AML-193 (cell line): ENCODE measurements at places on chromosomes 3 and 15.

GRCh38 chr3:58683001-58683458 lies 16.5 kb upstream of the FAM3D start:
- no peak for DNase-seq

GRCh38 chr3:140395134-140396075 lies 282.5 kb upstream of the TRIM42 start:
- DNase-seq: no peak

GRCh38 chr15:39948817-39949216 lies 14.9 kb downstream of the EIF2AK4 start:
- DNase-seq: no peak

DNA sequence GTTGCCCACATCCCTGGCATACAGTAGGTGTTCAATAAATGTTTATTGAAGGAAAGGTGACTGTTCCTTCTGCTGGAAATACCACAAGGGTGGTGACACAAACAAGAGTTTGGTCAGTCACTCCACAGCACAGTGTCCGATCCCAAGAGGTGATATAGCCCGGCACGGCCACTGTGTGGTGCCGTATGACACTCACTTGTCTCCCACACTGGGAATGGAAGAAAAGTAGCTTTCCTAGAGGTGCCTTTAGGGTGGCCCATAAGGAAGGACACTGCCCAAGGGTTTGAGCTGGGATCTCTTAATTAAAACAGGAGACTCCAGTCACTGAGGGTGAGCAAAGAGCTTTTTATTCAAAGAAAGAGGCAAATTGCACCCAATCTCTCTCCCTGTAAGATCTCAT lies 40.5 kb downstream of the TGM4 start:
- peak; percentile 50 for DNase-seq

GRCh38 chr3:183930086-183930485 lies 45.4 kb upstream of the PARL start:
- DNase-seq: no peak

- no peak for DNase-seq
These were observed 695.9 kb downstream of the NSUN3 start for GRCh38 chr3:94758751-94759150.

DNA sequence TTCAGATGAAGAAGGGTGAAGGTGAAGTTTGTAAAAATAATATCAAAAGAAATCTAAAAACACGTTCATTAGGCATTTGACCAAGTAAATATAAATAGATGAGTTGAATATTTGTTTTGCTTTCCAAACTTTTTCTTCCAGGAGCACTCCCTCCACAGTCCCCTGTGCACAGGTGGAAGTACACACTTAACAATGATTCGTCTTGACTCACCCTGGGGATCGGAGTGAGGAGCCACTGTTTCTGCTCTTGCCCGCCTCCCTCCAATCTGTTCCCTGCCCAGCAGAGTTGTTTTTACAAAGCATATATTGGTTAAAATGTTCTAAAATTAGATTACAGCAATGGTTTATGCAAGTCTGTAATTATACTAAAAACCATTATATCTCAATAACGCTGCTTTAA lies 175.1 kb downstream of the PTPRG start:
- DNase-seq: no peak

DNA sequence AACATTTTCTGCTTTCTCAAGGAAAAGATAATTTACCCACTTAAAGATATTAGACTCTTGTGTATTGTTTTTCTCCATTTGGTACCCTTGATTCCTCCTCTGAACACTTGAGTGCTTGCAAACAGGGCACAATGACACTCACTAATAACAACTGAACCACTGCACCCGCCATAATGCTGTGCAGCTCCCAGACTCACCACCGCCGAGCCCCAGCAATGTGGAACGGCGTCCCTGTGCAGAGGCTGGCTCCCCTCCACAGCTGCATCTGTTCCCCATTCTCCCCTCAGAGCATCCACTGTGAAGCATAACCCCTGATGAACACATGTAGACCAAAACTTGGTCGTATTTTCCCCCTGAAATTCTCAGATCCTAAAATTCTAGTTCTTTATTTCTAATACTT lies 276.2 kb upstream of the PLSCR5 start:
- no peak for DNase-seq

GRCh38 chr15:83928392-83928734 lies 274.4 kb downstream of the ADAMTSL3 start:
- no peak for DNase-seq

- DNase-seq: no peak
These were observed 79.6 kb downstream of the NFKBIZ start for GRCh38 chr3:101928890-101929289.

DNA sequence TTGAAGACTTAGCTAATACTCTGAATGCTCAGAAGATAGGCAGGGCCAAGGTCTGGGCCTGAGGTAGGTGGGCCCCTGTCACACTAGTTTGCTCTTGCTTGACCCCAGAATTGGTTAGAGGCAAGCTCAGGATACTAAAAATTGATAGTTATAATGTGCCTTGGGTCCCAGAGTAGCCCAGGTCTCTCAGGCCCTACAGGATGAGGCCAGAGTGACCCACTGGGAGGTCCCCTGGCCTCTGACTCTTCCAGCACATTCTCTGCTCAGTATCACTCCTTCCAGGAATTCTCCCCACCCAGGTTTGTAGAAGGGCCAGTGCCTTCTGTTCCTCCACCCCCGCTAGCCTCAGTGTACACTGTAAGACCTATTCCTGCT lies 667 bp upstream of the KLHDC8B start:
- DNase-seq: no peak

DNA sequence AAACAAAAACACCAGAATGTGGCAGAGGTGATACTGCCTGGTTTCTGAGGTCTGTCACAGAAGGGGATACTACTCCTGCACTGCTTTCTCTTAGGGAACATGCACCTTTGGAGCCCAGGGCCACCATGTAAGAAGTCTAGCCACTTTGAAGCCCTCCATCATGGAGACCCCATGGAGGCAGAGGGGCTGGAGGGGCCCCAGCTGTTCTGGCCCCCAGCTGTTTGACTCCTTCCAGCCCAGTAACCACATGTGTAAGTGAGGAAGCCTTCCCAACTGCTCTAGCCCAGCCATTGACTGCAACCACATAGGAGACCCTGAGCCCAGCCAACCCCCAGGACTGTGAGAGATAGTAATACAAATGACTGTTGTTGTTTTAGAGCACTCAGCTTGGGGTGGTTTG lies 9.0 kb upstream of the IGDCC4 start:
- DNase-seq: no peak

DNA sequence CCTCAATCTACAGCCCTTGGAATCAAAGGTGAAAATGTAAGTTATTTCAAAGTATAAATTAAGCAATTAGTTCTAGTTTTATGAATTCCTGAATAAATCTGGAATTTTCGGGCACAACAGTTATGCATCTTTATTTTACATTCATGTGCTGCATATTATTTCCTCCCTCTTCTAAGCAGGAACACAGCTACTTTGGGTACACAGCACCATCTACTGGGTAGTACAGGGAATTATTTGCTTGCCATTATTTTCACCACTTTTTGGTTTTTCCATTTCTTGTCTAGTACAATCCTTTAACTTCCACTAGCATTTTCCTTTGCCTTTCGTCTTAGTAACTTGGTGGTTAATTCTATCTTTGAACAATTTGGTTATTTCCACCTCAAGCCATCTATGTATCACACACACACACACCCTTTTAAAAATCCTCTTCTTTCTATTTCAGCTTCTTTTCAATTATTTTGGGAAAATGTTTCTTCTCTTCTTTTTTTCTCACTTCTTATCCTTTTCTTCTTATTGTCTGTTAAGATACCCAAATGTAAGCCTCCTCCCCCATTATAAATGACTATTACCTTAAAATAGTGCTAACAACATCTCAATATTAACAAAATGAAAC lies 451.0 kb downstream of the MFSD1 start:
- peak; percentile 72 for DNase-seq

- no peak for DNase-seq
These were observed 54.8 kb downstream of the MAGEF1 start for GRCh38 chr3:184656829-184657681.

DNA sequence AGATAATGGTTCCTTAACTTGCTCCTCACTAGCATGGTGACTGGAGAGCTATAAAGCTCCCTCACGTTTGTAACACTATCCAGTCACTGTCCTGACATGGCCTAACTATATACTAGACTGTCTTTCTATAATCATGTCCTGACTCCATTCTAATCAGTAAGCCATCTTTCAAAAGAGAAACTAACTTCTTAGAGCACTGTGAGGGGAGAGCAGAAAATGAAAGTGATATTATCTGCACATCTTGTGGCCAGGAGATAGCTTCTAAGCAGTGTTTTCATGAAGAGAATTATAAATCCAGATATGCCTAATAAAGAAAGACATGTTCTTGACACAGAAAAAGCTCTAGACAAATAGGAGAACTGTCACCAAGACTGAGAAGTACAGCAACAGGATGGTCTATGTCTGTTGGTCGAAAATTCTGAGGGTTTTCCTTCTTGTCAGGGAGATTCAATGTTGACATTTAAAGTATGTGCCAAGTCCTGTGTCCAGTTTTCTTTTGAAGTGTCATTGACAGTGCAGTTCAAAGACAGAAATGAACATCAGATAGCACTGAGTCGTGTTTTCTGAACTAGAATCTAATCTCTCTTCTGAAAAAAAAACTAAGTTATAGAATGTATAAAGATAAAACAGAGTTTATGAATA lies 230.6 kb upstream of the PEX5L start:
- DNase-seq: peak; percentile 82

DNA sequence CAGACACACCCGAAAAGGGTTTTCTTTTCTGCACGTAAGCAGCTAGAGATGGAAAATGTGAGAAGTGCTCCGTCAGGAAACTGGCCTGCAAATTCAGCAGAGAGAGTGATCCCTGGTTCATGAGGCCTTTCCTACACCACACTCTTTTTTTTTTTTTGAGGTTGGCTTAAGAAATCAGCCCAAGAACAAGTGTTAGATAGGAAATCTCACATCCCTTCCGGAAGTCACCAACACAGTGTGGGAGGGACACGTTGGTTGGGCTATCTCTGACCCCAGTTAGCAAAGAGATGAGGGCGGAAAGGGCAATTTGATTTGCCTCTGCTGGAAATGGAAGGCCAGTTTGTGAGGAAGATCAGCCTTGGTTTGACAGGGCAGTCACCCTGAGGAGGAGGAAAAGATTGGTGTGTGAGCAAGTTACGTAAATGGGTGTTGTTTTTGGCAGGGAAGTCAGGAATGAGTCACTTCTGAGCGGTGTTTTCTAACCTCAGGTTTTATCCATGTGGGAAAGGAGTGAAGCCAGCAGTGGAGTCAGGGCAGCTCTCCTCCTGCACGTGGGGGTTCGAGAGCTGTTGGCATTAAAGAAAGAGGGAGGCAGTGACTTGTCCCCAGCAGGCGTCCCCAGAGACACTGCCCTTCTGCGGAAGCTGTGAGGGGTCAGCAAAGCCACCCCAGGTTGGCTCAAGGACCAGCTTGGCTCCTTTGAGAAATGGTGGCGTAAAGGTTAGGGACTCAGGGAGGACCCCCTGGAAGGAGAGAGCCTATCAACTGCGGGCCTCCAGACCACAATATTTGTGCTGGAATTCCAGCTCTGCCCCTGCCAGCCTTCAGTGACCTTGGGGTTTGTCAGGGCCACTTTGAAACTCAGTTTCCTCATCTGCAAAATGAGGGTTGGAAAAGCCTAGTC lies 237.6 kb upstream of the BHLHE40 start:
- DNase-seq: peak; percentile 97

DNA sequence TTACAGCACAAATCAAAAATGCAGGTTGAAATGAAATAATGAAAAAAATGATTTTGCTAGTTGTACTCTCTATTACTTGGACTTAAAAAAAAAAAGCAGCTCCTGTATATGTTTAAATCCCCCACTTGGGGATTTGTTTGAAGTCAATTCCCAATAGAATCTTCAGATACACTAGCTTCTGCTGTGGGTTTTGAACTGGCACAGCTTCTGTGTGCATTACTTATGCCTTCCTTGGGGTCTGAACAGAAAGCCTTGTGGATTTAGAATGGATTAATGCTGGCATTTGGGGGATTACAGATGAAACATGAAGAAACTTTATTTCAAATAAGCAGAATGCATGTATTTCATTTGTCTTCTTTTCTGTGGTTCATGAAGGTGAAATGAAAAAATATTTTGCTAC lies 513.2 kb upstream of the TBL1XR1 start:
- no peak for DNase-seq

GRCh38 chr15:100623301-100623700 lies 20.9 kb downstream of the ASB7 start:
- DNase-seq: no peak

- DNase-seq: no peak
These were observed 163.2 kb downstream of the B3GALNT1 start for GRCh38 chr3:160941885-160942494.

GRCh38 chr3:127427156-127427555 lies 139.3 kb upstream of the PRR20G start:
- DNase-seq: no peak

- no peak for DNase-seq
These were observed 479.3 kb downstream of the EPHA3 start for GRCh38 chr3:89586676-89587075.

- no peak for DNase-seq
These were observed 201.6 kb downstream of the FEZF2 start for GRCh38 chr3:62171789-62172188.

- no peak for DNase-seq
These were observed 33.2 kb upstream of the GOLGA8B start for GRCh38 chr15:34616613-34617012.

DNA sequence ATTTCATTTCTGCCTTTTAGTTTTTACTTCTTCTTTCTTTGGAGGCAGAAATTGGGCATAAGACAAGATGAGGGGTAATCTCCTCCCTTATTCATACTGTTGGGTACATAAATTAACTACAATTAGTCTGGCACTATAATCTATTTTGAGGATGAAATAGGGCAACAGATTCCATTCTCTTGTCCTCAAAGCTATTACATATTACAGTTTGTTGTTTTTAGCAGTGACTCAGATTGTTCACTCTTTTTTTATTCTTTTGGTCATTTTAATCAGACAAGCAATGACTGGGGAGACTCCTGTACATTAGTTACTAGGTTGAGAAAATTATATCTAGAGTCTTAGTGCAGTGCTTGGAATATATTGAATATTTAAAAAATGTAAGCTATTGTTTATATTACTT lies 556.0 kb downstream of the OTOL1 start:
- no peak for DNase-seq

- no peak for DNase-seq
These were observed 358.3 kb upstream of the CFAP20DC start for GRCh38 chr3:59408047-59408624.

- DNase-seq: no peak
These were observed 252.4 kb upstream of the CCDC54 start for GRCh38 chr3:107124885-107125284.

GRCh38 chr3:5096336-5097008 lies 25.6 kb upstream of the ARL8B start:
- no peak for DNase-seq

DNA sequence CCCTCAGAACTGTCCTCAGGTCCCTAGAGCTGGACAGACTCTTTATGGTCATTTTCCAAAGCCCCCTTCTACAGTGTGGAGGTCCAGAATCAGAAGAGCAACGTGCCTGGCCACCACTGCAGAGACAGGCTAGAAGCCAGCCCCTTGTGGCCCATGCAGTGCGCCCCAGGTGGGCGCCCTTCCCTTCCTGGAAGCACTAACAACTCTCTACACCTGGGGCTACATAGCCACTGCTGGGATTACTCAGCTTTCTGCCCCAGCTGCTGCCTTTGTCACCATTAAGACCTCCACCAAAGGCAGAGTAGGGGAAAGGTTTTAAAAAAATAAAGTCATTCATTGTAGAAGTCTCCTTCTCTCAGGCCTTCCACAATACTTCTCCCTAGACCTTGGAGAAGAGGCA lies 2.3 kb downstream of the RASGRP1 start:
- no peak for DNase-seq
